ENCODE measurements at places on chromosomes 4 and X.

DNA sequence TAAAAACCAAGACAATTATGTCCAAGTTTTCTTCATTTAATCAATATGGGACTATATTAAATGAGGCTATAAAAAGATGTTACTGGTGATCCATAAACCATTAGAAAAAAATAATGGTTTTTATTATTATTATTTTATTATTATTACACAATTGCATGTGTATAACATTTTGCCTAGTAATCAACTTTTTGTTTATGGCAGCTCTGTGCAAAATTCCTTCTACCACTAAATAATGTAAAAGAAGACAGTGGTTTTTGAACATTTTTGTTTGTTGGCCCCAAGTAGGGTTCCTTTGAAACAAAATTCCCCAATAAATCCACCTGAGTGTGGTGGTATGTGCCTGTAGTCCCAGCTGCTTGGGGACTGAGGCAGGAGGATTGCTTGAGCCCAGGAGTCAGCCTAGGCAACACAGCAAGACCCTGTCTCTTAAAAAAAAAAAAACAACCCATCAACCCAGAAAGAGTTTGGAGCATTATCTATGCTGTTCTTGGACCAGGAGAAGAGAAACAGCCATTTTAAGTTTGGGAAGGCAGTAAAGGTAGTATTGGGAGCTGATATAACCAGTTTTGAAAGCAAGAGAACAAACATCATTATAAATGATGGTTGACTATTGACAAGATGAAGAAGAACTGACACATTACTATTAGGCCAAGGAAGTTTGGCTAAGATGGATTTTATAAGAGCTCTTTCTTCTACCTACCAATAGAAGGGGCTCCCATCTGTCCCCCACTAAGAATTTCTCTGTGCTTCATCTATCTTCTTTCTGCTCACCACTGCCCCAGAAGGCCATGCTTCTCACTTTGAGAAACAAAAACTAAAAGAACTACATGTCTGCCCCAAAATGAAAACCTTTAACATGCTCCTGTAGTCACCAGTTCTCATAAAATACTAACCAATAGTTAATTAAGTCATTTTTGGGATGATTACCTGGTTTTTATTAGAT lies 2.2 kb downstream of the TMEM156 start:
- peak; percentile 64 for DNase-seq

GRCh38 chr4:2141022-2141761 lies 82.1 kb downstream of the NAT8L start:
- DNase-seq = no peak

- DNase-seq = no peak
These were observed 1.3 kb downstream of the PTPN13 start for GRCh38 chr4:86595426-86595805.

GRCh38 chr4:107900508-107900907 lies 30.8 kb upstream of the CYP2U1 start:
- no peak for DNase-seq
